ENCODE measurements at places on chromosomes 2 and 18. TPM values are rescaled to one million over a fixed set of nuclear protein-coding genes. Genes with fewer than 3 reads are reported as not detected.

PLEKHH2 gene
- total RNA-seq = 5.0 TPM

SAG gene
- total RNA-seq = not detected

FSIP2 gene
- 1.4 TPM for total RNA-seq

SULT1C4 gene
- 2.1 TPM for total RNA-seq

DNAH6 gene
- total RNA-seq = 0.31 TPM

PPM1G gene
- 201 TPM for total RNA-seq

ZC3H6 gene
- 6.9 TPM for total RNA-seq

KHK gene
- 20.5 TPM for total RNA-seq

HOXD4 gene
- total RNA-seq = not detected

DNA sequence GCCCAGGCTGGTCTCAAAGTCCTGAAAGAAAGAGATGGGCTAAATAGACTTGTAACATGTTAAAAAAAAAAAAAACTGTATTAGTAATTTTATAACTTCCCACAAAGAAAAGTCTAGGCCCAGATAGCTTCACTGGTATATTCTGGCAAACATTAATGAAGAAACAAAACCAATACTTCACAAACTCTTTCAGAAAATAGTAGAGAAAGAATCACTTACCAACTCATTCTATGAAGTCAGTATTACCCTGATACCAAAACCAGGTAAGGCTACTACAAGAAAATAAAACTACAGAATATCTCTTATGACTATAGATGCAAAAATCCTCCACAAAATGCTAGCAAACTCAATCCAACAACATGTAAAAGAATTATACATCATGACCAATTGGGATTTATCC is 59.9 kb upstream of the ODC1 start:
- H3K36me3 ChIP-seq = no peaks in the 10 kb centered on the region
- H3K27me3 ChIP-seq = no peaks in the 10 kb centered on the region
- no peaks in the 10 kb centered on the region for H3K4me1 ChIP-seq
- no peak overlapping the region for H3K4me3 ChIP-seq

GRCh38 chr2:47015206-47015605 is 99.6 kb upstream of the MCFD2 start:
- H3K4me1 ChIP-seq = no peaks in the 10 kb centered on the region
- no peak for DNase-seq
- no peaks in the 10 kb centered on the region for H3K36me3 ChIP-seq
- no peak overlapping the region for H3K27ac ChIP-seq
- no peak overlapping the region for H3K4me3 ChIP-seq

DNA sequence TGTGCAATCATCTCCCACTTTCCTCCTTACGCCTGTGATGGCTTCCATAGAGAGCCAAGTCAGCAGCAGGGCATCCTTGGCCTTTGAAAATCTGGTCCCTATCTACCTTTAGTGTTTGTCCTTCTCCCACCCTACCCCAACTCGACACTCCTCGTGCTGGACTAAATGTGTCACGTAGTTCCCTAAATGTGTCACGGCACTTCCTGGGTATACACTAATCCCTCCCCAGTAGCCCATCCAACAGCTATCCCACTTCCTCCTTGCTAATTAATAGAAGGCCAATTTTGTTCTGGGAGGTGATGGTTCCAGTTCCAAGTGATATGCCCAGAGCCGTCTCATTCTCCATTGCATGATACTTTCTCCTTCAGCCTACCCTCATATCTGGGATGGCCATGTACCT is 36.5 kb upstream of the ZFP36L2 start:
- H3K4me1 ChIP-seq = peaks cover 7% of the 10 kb centered on the region
- H3K27ac ChIP-seq = no peak overlapping the region
- no peak overlapping the region for H3K4me3 ChIP-seq
- no peak for DNase-seq

GRCh38 chr18:10064267-10064666 is 150.5 kb downstream of the VAPA start:
- H3K4me1 ChIP-seq = peaks cover 5% of the 10 kb centered on the region
- H3K27me3 ChIP-seq = no peaks in the 10 kb centered on the region
- H3K36me3 ChIP-seq = no peaks in the 10 kb centered on the region

DNA sequence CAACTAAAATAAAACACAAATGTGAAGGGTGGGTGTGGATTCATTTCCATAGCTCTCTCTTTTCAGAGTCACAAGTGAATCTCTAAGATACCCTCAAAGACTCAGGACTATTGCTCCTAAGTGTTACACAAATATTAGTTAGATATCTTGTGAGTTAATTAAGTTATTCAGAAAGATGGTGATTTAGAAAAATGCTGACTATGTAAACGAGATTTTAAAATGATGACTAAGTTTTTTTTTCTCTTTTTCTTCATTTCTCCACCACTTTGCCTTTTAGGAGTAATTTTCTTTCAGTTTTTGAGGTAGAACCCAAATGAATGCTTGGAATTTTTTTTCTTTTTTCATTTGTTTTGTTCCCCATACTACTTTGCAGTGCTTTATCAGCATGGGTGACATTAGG is 479.7 kb downstream of the SPAG16 start:
- H3K27ac ChIP-seq = no peak overlapping the region
- H3K27me3 ChIP-seq = no peaks in the 10 kb centered on the region
- no peak overlapping the region for H3K4me3 ChIP-seq

DNA sequence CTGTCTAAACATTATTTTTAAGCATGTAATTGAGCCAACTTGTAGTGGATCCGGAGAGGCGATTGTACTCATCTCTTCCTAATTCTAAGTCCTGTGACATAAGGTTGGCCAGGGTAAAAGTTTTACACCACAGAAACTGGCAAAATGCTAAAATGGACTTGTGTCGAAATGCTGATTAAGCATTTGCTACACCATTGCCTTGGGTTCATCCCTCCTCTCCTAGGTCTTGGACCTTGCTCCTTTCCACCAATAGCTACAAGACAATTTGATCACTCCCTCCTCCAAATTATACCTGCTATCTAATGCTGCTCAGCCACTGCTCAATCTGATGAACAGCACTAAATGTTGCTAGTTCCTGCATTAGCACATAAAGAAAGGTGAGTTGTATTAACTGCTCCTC is 132.7 kb upstream of the EPC2 start:
- no peak for DNase-seq
- no peak overlapping the region for H3K4me3 ChIP-seq
- H3K27ac ChIP-seq = no peak overlapping the region
- no peaks in the 10 kb centered on the region for H3K27me3 ChIP-seq
- H3K36me3 ChIP-seq = no peaks in the 10 kb centered on the region

DNA sequence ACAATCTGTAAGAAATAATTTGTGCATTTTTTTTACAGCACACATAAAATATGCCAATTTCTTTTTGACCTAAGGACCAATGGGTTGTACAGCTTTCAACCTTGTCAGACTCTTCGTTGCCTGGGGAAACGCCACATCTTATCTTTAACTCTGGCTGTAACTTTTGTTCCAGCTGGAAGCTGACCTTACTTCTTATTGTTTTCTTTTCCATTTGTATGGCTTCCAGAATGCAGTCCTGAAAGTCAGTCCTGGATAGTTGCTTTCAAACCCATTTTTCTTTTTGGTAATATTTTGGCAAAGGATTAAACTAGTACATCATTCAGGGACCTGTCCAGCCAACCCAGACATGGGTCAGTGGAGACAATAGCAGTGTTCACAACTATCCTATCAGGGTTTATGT is 686.5 kb upstream of the CDH2 start:
- H3K4me1 ChIP-seq = no peaks in the 10 kb centered on the region
- no peaks in the 10 kb centered on the region for H3K27me3 ChIP-seq
- H3K27ac ChIP-seq = no peak overlapping the region
- H3K36me3 ChIP-seq = no peaks in the 10 kb centered on the region
- no peak overlapping the region for H3K4me3 ChIP-seq

- H3K4me3 ChIP-seq = no peak overlapping the region
- H3K36me3 ChIP-seq = peaks cover 14% of the 10 kb centered on the region
- no peak overlapping the region for H3K27ac ChIP-seq
- H3K4me1 ChIP-seq = peaks cover 2% of the 10 kb centered on the region
- no peak for DNase-seq
- no peaks in the 10 kb centered on the region for H3K27me3 ChIP-seq
Observed at GRCh38 chr18:51171625-51172259, 25.7 kb downstream of the MEX3C start.

DNA sequence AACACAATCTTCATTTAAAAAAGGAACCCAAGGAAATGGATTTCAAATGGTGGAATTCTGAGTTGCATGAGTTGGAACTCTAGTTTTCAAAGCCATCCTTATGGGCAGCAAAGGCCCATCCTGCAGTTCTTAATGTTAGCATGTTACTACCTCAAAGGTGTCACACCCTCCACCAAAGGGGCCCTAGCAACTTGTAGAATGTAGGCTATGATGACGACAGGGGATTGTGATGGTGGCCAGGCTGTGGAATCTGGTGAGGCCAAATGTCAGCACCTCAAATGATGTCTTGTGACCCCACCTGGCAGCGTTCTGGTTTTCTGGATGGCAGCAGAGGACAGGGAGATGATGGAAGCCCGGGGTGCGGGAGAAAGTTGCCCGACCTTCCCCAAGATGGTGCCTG is at the start of gene TMEM247:
TSS of gene TMEM247 (plus strand) at position 301 of the 400 bp plus-strand sequence.
- H3K4me1 ChIP-seq = no peaks in the 10 kb centered on the region
- H3K27ac ChIP-seq = no peak within 1 kb of the TSS
- no peaks in the 10 kb centered on the region for H3K36me3 ChIP-seq
- H3K27me3 ChIP-seq = no peaks in the 10 kb centered on the region
- DNase-seq = no peak

DNA sequence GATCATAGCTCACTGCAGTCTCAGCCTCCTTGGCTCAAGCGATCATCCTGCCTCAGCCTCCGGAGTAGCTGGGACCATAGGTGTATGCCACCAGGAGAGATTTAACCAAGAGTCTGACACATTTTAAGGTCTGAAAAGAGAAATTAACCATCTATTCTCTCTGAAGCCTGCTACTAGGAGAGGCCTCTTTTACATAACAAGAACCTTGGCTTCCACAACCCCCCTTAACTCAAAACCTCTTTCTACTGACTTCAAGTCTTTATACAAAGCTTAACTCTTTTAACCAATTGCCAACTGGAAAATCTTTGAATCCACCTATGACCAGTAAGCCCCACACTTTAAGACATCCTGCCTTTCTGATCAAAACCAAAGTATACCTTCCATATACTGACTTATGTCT is 279.9 kb upstream of the CELF4 start:
- H3K36me3 ChIP-seq = no peaks in the 10 kb centered on the region
- H3K4me3 ChIP-seq = no peak overlapping the region
- no peak for DNase-seq

- no peaks in the 10 kb centered on the region for H3K36me3 ChIP-seq
- no peaks in the 10 kb centered on the region for H3K4me1 ChIP-seq
- no peak overlapping the region for H3K27ac ChIP-seq
- H3K27me3 ChIP-seq = no peaks in the 10 kb centered on the region
Observed at GRCh38 chr2:117190856-117191559, 623.5 kb upstream of the DDX18 start.

DNA sequence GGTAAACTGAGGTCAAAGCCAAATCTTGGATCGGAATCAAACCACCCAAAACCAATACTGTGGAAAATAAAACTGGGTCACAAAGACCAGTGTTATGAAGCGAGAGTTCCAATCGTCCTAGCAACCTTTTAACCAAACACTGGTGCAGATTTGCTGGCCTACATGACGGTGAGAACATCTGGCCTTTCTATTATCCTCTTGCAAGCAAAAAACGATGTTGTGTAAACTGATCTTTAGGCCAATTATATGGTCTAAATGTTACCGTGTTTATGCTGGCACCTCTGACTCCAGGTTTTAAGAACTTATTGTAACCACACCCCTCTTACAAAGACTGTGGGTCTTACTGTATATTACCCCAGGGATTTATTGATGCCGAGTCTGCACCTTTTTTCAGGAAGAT is 145.9 kb downstream of the GFPT1 start:
- no peaks in the 10 kb centered on the region for H3K27me3 ChIP-seq
- H3K36me3 ChIP-seq = no peaks in the 10 kb centered on the region
- H3K4me1 ChIP-seq = no peaks in the 10 kb centered on the region
- no peak for DNase-seq
- no peak overlapping the region for H3K4me3 ChIP-seq
- no peak overlapping the region for H3K27ac ChIP-seq

DNA sequence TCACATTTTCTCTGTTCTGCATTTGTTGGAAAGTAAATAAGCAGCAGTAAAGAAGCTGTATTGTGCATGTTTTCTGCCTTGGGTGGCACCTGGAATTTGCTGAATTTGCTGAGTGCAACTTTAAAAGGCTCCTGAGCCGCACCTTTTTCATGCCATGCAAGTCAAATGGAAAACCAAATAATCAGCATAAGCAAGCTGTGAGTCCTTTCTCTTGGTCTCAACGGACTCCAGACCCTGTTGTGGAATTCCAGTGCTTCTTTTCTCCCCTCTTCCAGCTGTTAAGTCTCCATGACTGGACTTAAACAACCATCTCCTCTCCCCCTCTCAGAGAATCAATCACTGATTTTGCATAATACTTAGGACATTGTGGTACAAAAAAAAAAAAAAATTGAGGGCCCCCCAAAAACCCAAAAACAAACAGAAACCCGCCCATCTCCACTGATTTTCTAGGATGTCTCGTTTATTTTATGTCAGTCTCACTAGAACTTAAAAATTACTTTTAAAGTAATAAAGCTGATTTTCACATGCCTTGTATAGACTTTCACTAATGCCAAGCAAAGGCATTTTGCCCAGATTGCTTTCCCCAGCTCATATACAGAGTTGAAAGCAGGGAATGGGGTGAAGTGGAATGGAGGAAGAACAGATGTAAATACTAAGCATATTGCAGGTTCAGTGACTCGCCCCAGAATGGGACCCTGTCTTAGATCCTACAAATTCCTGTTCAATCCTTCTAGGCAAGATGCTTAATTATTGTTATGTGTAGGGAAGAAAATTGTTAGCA is 5.1 kb upstream of the CETN1 start:
- no peak overlapping the region for H3K4me3 ChIP-seq
- no peak overlapping the region for H3K27ac ChIP-seq
- DNase-seq = peak; percentile 38

DNA sequence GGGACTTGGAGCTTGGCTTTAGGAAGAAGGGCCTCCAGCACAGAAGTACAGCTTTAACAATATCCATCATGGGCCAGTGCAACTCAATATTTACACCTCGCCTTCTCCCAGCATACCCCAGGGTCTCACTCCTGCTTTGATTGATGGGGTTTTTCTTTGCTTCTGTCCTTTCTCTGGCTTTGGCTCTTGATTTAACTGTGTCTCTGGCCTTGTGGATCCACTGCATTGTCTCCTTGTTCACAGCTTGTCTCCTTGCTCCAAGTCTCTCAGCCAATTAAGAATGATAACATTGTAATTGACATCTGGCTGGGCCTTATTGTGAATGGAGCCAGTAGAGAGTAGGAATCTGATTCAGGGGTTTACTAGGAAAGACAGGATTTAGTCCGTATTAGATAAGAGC is 1019.5 kb downstream of the TMEM182 start:
- H3K36me3 ChIP-seq = no peaks in the 10 kb centered on the region
- no peak for DNase-seq
- H3K27ac ChIP-seq = no peak overlapping the region
- peaks cover 7% of the 10 kb centered on the region for H3K4me1 ChIP-seq

Data from H1 (cell line).